ENCODE measurements at places on chromosomes 3 and 15. TPM values are rescaled to one million over a fixed set of nuclear protein-coding genes. Genes with fewer than 3 reads are reported as not detected.

DNA sequence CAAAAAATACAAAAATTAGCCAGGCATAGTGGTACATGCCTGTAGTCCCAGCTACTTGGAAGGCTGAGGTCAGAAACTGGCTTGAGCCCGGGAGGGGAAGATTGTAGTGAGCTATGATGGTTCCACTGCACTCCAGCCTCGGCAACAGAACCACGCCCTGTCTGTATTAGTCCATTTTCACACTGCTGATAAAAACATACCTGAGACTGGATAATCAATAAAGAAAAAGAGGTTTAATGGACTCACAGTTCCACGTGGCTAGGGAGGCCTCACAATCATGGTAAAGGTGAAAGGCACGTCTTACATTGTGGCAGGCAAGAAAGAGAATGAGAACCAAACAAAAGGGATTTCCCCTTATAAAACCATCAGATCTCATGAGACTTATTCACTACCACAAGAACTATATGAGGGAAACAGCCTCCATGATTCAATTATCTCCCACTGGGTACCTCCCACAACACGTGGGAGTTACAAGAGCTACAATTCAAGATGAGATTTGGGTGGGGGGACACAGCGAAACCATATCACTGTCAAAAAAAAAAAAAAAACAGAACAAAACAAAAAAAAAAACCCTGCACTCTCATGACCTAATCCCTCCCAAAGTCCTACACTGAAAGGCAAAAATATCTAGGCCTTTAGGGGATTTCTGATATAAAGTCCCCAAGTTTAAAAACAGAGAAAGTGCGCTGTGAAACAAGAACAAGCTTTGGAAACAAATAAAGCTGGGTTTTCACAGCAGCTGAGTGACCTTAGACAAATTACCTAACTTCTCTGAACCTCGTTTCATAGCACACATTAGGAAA lies 224.7 kb downstream of the IGSF11 start:
- DNase-seq, result no peak

- no peak for DNase-seq
These were observed 262.7 kb upstream of the GADL1 start for GRCh38 chr3:31157047-31157694.

- no peak for DNase-seq
These were observed 197.8 kb downstream of the TBC1D5 start for GRCh38 chr3:17544632-17545031.

DNA sequence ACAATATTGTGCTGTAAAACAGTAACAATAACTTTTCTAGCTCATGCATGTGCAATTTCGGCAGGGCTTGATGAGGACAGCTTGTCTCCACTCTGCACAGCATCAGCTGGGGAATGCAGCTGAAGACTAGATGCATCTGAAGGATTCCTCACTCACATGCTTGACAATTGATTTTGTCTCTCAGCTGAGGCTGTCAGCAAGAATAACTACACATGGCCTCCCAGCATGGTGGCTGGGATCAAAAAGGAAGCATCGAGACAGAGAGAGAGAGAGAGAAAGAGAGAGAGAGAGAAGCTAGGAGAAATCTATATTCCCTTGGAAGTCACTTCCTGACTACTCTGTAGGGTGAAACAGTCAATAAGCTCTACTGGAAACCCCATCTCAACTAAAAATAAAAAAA lies 487.1 kb downstream of the PLOD2 start:
- DNase-seq, result no peak

DNA sequence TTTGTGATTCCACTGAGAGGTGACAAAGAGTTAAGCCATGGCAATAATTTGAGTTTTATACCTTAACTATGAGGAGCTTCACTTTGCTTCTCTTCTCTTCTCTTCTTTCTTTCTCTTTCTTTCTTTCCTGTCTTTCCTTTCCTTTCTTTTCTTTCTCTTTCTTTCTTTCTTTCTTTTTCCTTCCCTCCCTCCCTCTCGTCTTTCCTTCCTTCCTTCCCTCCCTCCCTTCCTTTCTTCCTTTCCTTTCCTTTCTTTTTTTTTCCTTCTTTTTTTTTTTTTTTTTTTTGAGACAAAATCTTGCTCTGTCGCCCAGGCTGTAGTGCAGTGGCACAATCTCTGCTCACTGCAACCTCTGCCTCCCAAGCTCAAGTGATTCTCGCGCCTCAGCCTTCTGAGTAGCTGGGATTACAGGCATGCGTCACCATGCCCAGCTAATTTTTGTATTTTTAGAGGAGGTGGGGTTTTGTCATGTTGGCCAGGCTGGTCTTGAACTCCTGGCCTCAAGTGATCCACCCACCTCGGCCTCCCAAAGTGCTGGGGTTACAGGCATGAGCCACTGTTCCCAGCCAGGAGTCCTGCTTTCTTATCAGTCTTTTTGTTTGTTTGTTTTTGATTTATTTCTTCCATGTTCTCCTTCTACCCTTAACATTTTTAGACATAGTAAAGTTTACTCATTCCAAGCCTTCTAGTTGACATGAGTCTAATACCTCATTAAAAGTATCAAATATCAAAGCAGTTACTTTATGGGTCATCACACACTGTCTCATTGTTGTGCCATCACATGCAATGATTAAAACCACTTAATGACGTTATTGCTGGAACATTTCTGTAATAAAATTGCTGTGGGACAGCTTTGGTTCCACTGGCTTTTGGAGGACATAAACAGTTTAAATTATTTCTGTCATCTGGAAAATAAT lies 29.9 kb downstream of the SLC49A4 start:
- DNase-seq, result no peak

DNA sequence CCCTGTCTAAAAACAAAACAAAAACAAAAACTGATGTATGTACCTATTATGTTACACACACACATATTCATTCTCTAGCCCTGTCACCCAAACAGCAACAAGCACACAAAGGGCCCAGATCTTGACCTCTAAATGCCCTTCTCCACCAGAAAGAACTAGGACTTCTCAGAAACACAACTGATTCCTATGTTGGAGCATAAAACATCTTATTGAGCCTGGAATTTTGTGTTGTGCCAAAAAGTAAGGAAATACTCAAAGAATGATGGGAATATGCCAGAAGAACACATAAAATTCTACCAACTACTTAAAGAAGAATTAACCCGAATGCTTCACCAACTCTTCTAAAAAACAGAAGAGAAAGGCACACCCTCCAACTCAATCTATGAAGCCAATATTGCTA lies 66.7 kb upstream of the OCA2 start:
- DNase-seq, result no peak

DNA sequence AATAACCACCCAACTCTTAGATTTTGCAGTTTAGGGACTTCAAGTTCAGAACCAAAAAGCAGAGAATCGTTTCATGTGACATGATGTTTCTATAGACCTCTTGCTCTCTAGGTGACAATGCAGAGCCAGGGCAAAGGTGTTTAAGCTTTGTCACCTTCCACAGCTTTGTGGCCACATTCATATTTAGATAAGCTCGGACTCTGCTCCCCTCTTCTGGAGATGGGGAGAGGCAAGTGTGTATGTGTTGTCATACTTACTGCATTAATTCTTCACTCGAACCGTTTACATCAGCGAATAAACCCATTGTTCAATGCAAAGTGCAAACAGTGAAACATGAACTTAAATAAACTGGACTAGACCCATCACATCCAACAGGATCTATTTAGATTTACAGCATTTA lies 33.2 kb downstream of the ST3GAL6 start:
- no peak for DNase-seq

- DNase-seq, result no peak
These were observed 4.0 kb upstream of the IL17RD start for GRCh38 chr3:57169108-57169507.

Gene ZCWPW2
- total RNA-seq, result 3.9 TPM

Gene GABRA5
- total RNA-seq, result not detected

Gene UBR1
- 26.5 TPM for total RNA-seq

Gene INKA1
- 5.7 TPM for total RNA-seq
